Kidney (tissue), 22 donors: ENCODE measurements at places on chromosomes 7 and 10.
A peak's percentile ranks its signal among the peaks of the same experiment; 100 is the strongest.

DNA sequence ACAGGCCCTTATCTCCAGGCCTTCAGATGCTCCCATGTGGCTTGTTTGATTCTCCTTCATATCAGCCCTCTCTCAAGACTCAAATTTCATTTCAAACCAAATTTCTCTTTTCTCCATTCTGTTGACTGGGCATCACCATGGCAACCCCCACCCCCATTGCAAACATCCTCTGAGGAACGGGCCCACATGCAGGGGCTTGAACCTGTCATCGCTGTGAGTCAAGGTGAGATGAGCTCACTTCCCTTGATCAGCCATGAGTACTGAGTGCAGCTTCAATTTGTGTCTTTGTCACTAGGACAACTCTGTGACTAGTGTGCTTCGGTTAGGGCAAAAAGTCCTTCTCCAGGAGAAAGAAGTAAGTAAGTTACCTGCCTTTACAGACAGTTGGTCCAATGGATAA, 41.9 kb downstream of the CALML3 start:
- peak; percentile 13 for DNase-seq

DNA sequence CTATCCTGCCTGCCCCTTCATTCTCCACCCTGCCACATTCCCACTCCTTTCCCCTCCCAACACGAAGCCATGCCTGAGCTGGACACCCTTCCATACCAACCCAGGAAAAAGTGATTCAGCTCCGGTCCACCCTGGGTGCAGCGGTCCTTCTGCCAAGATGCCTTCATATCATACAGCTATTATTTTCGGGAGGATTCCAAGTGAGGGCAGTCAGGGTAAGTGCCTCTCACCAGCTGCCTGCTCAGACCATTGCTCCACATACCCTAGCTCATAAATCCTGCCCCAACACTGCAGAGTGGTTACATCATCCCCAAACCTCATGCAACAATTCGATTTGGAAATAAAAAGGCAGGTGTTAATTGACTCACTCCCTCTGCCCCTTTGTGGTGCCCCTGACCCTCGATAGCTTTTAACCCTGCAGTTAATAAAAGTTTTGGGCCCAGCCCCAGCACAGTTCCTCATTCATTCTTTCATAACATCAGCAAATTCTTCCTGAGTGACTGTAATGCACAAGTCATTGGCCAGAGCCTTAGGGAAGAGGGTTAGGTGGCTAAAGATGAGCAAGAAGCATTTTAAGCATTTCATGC, 42.6 kb downstream of the ZNF503 start:
- DNase-seq = no peak

DNA sequence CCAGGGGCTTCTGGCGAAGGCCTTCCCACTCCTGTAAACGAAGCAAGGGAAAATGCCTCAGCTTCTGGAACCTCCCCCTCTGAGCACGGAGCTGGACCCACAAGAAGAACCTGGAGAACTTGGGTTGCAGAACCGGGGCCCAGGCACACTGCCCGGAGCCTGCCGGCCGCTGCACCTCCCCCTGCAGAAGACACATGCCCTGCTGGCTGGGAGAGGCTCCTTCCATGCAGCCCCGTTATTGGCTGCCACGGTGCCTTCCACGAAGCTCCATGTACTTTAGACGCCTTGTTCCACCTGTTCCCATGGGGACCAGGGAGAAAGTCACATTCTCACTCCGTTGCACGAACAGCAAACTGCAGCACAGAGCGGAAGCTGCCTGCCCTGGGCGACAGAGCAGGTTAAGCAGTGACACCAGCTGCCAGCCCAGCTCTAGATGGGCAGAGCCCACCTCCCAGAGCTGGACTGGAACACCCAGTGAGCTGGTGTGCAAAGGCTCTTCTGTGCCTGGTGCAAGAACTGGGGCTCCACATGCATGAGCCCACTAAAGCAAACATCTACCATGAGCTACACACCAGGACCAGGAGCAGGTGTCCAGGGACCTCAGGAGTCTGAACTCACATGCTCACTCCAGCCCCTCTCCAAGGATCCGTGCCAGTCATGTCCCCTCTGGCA, 70.1 kb downstream of the TNS3 start:
- DNase-seq = peak; percentile 66

DNA sequence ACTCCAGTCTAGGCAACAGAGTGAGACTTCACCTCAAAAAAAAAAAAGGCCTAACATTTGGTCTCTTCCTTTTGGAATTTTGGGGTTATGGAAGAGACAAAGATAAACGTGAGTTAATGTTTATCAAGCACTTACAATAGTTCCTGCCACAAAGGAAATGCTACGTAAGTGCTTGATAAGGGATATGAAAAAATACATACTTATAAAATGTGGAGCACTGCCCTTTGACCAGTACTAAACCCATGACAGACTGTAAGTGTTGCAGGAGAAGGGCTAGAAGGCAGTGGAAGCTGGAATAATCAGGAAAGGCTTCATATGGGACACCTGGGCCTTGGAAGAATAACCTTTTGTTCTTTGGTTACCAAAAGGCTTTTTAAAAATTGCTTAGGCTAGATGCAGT, 25.5 kb downstream of the TMEM248 start:
- no peak for DNase-seq

DNA sequence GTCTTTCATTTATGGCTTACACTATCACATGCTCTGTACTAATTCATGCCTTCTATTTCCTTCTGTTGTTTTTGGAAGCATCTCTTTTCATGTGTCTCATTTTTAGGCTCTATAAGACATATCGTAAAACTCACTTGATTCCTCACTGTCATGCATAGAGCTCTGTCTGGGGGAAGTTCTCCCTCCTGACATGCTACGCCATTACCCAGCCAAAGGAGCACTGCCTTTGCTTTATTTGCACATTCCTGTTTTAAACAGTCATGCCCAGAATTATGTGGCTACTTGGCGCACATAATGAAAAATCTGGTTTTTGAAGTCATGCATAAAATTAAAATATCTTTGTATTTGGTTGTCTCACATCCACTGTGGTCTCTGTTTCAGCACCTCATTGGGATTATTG, 17.6 kb upstream of the AKR1C3 start:
- DNase-seq = no peak

GRCh38 chr10:32618482-32618881, 172.5 kb downstream of the CCDC7 start:
- no peak for DNase-seq

DNA sequence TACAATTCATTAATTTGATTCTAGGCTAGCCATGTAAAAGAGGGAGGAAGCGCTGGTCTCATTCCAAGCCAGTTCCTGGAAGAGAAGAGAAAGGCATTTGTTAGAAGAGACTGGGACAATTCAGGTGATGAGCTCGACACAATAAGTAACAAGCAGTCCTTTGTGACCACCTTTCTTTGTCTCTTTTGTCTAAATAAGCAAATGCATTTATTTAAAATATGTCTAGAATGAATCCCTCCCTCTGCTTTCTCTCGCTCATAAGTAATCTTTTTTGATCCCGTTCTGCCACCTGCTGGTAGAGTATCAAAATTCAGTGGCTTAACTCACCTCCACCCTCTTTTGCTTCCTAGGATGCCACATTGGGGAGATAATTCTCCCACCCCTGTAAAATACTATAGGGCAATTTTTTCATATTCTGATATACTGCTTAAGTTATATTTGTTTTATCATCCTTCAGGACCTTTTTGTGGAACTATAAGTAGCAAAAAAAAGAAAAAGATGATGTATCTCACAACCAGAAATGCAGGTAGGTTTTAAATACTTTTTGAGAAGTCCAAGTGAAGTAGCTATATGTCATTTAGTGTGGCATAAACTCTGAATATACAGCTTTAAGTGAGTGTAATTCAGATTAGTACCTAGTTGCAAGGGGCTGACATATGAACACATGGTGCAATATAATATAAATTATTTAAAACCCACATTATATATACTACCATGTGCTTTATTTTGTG, 91.5 kb downstream of the GSDME start:
- DNase-seq = peak; percentile 60

GRCh38 chr7:120436487-120437060, 163.6 kb downstream of the KCND2 start:
- no peak for DNase-seq

GRCh38 chr10:7520507-7521485, 110.0 kb upstream of the SFMBT2 start:
- peak; percentile 80 for DNase-seq

DNA sequence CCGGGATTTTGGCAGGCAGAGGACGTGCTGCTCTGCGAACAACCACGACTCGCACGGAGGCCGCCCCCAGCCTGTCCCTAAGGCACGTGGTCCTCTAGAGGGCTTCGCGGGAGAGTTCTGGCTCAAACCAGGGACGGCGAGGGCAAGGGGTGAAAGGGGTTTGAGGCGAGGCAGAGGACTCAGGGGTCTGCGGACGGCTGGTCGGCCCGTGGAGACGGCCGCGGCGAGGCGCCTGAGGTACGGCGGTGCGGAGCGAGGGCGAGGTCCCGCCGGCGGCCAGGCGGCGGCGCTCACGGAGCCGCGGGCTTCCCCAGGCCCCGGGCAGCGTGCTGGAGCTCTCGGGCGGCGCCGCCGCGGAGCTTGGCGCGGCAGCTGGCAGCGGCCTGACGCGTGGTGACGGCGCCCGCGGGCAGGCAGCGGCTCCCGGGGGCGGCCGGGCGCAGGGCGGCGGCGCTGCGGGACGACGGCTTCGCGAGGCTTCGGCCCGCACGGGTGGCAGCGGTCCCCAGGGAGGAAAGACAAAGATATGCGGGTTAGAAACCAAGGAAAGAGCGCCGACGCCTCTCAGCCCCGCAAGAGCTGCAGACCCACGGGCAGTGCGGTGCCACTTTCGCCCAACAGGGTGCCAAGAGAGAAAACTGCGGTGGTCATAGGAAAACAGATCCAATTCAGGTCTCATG, 44.8 kb downstream of the ZNF800 start:
- DNase-seq = peak; percentile 83

DNA sequence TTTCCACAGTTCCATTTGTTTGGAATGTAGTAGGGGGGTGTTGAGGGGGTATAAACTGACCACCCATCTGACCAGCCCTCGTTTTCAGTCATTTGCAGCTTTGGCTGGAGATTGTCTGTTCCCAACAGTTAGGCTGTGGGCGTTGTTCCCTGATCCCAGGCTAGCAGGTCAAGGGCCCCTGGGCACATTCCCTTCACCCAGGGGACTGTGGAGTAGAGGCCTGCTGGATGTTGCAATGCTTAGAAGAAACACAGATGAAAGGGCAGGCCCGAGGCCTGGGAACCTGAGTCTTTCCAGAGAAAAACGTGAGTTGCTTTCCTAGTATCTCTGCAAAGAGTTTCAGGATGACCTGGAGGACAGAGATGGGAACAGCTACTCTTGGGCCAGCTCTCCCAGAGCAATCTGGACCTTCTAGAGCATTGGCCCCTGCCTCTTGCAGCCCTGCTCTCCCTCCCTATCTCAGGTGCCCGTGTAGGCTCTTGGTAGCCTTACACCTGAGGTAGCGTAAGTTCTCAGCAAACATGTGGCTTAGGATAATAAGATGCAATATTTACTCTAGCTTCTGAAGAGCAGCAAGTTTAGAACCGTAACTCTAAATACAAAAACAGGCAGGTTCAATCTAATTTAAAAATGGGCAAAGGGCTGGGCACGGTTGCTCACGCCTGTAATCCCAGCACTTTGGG, 99.4 kb upstream of the EFCAB10 start:
- peak; percentile 84 for DNase-seq

- DNase-seq = no peak
Measured at GRCh38 chr10:50593523-50594376, 30.0 kb downstream of the SGMS1 start.

GRCh38 chr7:43584195-43584586, 1.3 kb downstream of the STK17A start:
- no peak for DNase-seq

GRCh38 chr7:13201628-13202027, 514.2 kb downstream of the ARL4A start:
- no peak for DNase-seq

DNA sequence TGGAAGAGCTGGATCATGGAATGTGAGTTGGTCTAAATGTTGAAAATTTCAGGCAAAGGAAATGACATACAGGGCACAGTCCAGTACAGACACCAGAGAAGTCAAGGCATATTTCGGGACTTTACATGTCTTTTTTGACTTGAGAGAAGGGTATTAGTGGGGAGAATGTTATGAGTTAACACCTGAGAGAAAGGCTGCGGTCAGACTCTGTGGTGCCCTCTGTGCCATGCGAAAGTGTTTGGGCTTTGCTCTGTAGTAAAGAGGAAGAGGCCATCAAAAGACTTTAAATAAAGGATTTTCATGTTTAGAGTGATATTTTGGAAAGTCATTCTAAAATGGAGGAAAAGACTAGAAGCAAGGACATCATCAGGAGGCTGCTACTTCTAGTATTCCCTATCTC, 607.4 kb downstream of the CCSER2 start:
- DNase-seq = no peak

- peak; percentile 13 for DNase-seq
Measured at GRCh38 chr7:4470246-4470645, 211.8 kb upstream of the FOXK1 start.

DNA sequence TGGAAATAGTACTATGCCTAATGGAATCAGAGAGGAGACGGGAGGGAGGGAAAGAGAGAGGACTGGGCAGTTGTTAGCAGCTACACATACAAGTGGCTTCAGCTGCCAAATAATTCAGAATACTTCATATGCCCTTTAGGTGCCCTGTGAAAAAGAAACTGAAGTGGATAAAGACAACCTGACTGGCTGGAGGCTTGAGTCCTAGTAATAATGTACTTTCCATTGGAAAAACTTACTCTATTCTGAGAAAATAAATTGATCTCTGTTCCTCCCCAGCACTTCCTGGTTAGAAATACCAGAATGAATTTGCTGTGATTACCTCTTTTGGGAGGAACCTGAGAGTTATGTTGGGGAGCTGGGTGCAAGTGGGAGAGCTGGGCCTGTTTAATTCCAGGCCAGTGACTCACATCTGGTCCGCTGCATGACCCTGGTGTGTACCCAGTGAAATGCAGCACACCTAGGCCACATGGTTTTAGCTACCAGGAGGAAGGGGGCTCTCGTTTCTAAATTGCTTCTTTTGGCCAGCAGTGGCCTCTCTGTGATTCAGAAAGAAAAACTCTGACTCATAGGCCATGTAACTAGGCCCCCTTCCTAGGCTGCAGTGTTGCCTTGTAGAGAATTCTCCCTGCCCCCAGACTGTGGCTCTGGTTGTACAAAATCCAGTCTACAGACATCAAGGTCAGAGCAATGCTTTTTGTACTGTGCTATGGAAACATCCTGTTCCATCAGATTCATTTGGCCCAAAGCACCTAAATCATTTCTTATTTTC, 6.5 kb downstream of the AGFG2 start:
- peak; percentile 86 for DNase-seq

GRCh38 chr7:144579687-144580086, 176.2 kb upstream of the NOBOX start:
- no peak for DNase-seq

- no peak for DNase-seq
Measured at GRCh38 chr10:73097305-73097670, 622 bp upstream of the P4HA1 start.

- no peak for DNase-seq
Measured at GRCh38 chr7:126449611-126450268, 803.0 kb downstream of the GRM8 start.
